ENCODE measurements at places on chromosomes 12 and 14. TPM values are rescaled to one million over a fixed set of nuclear protein-coding genes. Genes with fewer than 3 reads are reported as not detected.

DNA sequence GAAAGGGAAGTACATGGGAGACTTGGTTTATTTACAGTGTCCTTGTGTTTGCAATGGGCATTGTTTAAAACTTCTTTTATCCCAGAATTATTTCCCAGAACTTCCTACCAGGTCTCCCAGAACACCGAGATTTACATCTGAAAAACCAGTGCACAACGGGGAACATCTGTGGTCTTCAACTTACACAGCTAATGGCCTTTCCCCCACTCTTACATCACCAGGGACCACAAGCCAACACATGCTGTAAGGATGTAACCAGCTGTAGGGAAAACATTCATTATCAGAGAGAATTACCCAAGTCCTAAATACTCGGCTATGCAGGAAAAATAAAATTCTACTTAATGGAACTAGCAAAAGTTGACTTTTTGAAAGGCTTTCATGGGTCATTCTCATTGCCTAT lies 267.6 kb downstream of the DUSP6 start:
- DNase-seq: no peak

DNA sequence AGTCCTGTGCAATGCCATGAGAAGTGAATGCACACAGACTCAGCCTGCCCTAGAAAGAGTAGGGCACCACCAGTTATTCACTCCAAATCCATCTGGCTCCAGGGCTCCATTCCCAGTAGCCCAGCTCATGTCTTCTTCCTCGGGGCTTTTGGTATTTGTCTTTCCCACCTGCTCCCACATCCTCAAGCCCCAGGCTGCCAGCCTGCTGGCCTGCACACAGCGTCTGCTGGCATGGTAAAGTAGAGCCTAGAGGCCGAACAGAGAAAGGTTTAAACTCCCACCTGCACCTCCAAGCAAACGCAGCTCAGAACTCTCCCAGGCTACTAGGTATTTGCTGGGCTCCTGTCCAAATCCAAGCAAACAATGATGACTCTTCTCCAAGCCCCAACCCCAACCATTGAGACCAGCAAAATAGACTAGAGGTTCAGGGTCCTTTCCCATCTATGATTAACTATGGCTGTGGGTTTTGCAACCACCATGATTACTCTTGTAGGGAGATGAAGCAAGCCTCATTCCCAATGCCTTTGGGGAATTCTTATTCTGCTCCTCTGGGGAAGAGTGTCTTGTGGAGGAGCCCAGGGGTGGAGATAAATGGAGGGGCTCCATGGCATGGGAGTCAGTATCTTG lies 5.2 kb upstream of the VDR start:
- no peak for DNase-seq

GRCh38 chr14:25322784-25323183 lies 272.8 kb upstream of the STXBP6 start:
- no peak for DNase-seq

FGD4 gene
- 14.9 TPM for total RNA-seq

NT5DC3 gene
- total RNA-seq: 6.2 TPM

EIF2S1 gene
- 154 TPM for total RNA-seq

RDH11 gene
- 33.6 TPM for total RNA-seq

DNA sequence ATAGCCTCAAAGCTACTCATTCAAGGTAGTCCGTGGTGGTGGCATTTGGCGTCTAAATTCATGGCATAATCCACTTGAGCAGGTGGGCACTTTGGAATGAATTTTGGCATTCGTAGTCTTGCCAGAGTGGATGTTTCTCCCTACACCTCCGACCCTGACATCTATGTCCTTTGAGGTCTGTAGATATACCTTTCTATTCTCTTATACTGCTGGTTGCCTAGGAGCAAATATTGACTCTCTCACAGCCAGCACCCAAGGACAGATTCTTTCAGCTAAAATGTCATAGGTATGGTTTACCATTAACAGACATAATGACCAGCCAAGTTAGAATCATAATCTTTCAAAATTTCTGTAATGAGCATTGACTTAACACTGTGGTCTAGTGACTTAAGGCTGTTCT lies 47.4 kb upstream of the FLRT2 start:
- DNase-seq: no peak

POU6F1 gene
- 5.0 TPM for total RNA-seq

DNA sequence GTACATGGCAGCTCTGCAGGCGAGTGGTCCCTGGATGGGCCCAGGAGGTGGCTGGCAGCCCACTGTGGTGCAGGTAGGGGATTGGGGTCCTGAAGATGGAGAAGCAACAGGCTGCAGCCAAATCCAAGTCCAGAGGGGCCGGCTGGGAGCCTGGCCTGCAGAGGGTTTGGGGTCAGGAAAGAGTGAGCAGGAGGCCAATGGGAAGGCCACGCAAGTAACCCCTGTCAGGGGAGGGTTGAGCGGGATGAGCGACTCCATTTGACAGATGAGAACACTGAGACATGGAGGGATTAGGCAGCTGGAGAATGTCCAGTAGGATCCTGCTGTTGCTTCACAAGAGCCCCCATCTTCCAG lies 136.0 kb downstream of the BCL11B start:
- DNase-seq: no peak

- peak; percentile 31 for DNase-seq
Measured at GRCh38 chr14:100332797-100333196, 9.7 kb downstream of the SLC25A47 start.

Data from OCI-LY7 (cell line).